Prostate gland (tissue), 2 donors: ENCODE measurements at places on chromosomes 6 and 20.

DNA sequence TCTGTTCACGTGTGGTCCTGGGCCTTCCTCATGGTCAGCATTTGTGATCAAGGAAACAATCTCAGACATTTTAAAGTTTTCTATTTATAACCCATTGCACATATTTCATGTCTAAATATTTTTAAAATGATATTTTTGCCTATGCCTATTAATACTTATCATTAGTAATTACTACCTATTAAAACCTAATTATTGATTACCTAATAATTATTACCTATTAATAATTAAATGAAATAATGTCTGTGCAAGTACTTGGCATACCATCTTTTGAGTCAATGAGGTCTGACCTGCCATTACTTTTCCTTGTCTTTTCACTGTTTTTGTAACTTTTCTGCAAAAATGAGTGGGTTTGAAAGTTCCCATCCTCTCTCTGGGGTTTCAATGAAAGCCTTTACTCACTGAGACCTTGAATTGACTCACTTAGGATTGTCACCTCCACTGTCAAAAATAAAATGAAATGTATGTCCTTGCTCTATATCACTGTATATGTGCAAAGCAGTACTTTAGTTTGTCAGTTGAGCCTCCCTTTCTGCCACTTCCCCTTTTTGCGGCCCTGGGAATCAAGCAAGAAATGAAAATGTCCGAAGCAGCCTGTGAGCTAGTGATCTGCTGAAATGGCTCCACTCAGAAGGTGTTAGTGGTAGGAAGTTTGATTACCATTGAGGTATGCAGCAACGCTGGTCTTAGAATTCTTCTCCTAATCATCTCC, 87.8 kb downstream of the L3MBTL3 start:
- no peak for DNase-seq

DNA sequence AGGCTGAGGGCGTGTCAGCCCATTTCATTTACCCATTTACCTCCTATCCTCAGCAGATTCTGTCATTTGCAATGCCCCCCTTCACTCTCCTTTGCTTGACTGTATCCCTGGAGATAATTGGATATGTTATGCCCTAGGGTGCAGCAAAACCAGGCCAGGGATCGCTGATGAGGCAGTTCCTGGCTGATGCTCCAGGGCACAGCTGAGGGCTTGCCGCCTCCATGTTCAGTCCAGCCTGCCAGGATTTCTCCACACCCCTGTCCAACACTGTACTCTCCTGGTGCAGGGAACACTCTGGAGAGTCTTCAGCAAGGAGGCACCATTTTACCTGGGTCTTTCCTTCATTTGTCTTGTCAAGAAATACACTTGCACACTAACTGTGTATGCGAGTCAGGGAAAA, 532.1 kb upstream of the CHD6 start:
- DNase-seq: no peak

DNA sequence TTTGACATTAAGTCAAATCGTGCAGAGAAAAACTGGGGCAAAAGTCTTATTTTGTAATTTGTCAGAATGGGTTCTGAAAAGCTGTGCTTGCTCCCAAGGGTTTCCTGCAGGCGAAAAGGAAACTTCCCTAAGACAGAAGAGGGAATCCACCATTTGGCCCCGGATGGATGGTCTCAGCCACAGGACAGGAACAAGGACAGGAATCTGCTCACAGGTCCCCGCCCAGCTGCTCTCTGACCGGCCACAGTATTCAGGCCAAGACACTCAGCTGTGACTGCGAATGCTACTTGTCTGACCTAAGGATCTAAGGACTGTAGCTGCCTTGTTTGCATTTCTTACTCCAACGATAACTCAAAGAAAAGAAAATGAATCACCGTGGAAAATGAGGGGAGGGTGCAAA, 197.0 kb downstream of the BMP7 start:
- DNase-seq: no peak

GRCh38 chr6:29955783-29956182, 13.5 kb downstream of the HLA-A start:
- no peak for DNase-seq

DNA sequence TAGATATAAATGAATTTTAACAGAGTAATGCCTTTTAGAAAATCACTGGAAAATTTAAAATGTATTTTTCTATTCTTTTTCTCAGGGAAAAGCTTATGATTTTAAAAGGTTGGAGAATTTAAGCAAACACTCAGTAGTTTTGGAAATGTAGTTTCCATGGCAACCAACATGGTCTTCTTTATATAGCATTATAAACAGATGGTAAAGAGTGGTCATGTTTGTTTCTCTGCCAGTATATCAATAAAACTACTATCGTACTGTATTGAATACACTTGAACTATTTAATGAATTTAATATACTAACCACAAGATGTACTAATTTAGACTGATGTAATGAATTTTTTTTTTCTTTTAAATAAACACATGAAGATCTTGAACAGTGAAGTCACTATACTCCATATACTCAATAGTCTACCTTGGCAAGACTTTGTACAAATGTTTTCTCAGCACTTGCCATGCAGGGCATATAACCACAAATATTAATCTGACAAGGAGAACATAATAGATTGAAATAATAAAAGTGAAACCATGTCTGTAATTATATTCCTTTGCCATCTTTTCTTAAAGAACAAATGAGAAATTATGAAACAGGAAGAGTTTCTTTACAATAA, 105.5 kb downstream of the PDSS2 start:
- DNase-seq: no peak

DNA sequence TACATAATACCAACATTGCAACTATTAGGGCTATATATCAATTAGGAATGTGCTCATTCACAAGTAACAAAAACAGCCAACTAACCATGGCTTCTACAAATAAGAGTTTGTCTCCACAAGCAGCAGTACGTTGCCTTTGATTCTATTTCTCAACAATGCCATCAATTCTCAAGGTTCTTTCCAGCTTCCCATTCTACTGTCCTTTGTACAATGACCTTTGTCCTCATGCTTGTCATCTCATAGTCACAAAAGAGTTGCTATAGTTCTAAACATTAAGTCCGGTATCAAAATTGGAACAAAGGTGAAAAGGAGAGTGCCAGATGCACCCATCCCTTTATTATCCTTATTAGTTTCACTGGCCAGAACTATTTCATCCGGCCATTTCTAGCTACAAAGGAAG, 30.8 kb upstream of the IRAK1BP1 start:
- no peak for DNase-seq

DNA sequence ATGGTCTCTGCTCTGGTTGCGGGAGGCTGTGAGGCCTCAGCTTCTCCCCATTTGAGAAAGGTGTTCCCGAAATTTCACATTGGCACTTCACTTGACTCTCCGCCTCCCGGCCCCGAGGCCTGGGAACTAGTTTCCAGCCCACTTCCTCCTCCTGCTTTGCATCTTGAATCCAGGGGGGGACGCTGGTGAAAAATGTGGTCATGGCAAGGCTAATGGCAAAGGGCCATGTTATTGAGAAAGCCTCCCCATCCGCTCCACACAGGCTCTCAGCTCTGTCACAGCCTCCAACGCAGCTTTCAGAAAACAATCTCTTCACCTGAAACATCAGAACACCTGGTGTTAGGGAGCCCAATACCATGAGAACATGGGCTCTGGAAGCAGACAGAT, 5.6 kb downstream of the PLAGL2 start:
- no peak for DNase-seq

DNA sequence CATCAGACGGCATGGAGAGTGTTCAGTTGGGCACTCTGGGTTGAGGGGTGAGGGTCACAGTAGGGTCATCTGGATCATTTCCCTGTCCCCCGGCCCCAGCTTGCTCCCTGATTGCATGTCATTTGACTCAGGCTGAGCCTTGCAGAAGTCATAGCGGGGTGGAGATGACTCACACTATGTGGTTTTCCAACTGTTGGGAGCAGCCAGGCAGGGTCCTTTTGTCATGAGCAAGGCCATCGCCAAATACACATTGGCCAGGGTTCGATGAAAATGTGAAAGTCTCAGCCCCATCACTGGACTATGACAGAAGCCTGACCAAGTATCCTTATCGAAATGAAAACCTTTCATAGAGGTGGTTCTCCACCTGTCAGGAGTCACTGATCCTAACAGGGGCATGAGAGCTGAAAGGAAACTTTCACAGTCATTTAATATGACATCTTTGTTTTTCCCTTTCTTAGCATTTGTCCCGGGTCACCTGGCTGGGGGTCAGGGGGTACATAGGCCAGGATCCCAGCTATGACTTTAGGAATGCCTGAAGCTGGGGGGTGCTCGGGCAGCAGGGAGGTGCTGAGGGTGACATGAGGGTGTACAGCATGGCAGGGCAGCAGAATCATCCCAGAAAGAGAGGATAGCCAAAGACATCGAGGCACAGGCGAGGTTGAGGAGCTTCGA, 70.2 kb upstream of the CD93 start:
- DNase-seq: no peak

- no peak for DNase-seq
Observed at GRCh38 chr20:44796758-44797457, 13.4 kb downstream of the RIMS4 start.

- DNase-seq: no peak
Observed at GRCh38 chr6:10449751-10450150, 34.9 kb upstream of the TFAP2A start.

DNA sequence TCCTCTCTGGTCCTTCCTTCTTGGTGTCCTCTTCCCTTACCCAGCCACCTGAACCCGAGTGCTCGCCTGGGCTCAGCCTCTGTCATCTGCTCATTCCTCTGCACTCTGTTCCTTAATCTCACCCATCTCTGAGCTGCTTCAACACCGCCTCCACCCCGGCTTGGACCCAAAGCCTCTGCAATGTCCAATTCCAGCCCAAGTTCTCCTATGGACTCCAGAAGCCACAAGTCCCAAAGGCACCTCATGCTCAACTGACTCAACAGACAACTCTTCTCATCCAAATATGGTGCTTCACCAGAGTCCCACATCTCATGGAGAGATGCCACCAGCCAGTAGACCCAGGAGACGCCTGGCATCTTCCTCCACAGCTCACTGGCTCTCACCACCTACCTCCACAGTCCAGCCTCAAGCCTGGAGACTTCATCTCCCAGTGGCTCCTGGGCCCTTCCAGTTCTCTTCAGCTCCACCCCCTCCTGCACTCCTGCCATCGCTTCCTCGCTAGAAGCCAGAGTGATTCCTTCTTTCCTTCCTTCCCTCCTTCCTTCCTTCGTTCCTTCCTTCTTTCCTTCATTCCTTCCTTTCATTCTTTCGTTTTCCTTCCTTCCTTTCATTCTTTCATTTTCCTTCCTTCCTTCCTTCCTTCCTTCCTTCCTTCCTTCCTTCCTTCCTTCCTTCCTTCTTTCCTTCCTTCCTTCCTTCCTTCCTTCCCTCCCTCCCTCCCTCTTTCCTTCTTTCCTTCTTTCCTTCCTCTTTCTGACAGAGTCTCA, 40.9 kb upstream of the NNAT start:
- no peak for DNase-seq

DNA sequence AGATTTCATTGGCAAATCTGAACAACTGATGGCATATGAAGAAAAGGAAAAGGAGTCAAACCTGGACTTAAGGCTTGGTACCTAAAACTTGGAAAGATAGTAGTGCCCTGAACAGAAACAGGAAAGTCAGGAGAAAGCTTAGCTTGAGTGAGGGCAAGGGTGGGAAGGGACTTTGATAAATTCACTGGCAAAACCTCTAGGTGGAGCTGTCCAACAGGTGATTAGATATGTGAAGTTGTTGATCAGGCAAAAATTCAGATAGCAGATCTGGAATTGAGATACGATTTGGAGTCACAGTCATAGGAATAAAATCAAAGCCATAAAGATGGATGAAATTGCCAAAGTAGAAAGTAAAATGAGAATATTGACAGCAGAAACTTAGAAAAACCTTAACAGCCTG, 16.1 kb upstream of the ZNF292 start:
- peak; percentile 31 for DNase-seq

GRCh38 chr20:17667445-17667844, 14.6 kb downstream of the RRBP1 start:
- no peak for DNase-seq

DNA sequence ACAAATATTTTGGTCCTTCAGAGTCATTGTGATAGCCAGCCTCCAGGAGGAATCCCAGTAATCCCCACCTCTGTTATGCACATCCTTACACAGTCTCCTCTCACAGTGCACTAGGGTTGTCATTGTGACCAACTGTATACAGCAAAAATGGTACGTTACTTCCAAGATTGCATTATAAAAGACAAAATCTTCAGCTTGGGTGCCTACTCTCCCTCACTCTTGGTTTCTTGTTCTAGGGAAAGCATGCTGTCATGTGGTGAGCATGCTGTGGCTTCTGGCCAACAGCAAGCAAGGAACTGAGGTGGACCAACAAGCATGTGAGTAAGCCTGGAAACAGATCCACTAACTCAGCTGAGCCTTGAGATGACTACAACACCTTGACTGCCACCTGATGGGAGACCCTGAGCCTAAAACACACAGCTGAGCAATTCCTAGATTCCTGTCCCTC, 130.1 kb upstream of the DST start:
- DNase-seq: no peak

GRCh38 chr6:14354919-14355572, 237.5 kb downstream of the CD83 start:
- DNase-seq: peak; percentile 21

GRCh38 chr6:129875610-129876520, 14.8 kb upstream of the TMEM244 start:
- no peak for DNase-seq

DNA sequence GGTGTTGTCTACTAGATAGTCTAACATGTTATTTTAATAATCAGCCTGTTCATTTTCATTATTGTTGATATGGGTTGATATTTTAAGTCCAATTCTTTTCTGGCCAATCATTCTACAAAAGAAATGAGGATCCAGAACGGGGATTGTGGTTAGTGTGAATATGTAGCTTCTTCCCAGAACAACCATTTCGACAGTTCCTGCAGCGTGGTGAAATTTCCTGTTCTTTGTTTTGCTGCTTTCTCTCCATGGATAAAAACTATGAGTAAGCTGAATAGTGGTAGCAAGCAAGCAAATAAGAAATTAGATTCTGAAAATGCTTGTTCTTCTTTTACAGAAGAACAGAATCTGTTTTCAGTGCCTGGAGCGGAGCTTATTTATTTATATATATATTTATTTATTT, 65.5 kb upstream of the F13A1 start:
- no peak for DNase-seq

GRCh38 chr6:77633993-77634715, 18.7 kb upstream of the MEI4 start:
- DNase-seq: no peak

DNA sequence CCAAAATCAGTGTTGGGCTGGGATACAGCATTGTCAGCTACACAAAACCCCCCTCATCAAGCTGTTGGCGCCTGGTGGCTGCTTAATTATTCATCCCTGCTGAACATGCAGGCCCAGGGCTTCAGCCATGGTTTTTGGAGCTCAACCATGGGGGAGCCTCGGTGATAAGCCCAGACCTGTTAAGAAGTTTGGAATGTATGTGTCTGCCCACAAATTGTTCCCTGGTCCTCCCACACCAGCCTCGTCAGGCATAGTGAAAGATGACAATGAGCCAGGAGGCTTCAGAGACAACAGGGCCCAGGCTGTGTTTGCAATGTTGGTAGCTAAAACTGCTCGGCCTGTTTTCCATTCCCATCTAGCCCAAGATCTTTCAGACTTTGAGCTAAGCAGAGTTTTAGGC, 34.8 kb upstream of the SIRPA start:
- DNase-seq: peak; percentile 58
